Hematopoietic multipotent progenitor cell treated with erythropoietin and hydrocortisone succinate and interleukin-3 and kit ligand, for 15 days (in vitro differentiated cells): ENCODE measurements at places on chromosomes 3 and 15.

- no peak for DNase-seq
Measured at GRCh38 chr3:45345846-45346580, 42.4 kb upstream of the LARS2 start.

GRCh38 chr3:10516544-10517452, 11.4 kb upstream of the ATP2B2 start:
- no peak for DNase-seq

DNA sequence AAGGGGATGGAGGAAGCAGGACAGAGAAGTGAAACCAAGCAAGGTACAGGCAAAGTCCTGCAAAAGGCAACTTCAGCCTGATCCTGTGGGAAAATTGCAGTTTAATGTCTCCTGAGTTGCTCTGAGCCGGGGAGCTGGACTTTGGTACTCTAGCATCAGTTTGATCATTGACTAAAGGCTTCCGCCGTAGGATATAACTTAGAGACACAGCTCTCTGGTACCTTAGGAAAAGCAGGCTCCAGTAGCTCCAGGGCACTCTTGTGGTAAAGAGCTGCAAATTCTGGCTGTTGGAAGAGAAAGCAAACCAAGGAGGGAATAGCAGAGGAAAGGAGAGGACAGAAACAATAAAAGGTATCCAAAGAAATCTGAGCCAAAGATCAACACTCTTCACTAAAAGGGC, 521.1 kb downstream of the PLOD2 start:
- DNase-seq = no peak

- DNase-seq = no peak
Measured at GRCh38 chr3:136836511-136837156, 17.7 kb downstream of the SLC35G2 start.

DNA sequence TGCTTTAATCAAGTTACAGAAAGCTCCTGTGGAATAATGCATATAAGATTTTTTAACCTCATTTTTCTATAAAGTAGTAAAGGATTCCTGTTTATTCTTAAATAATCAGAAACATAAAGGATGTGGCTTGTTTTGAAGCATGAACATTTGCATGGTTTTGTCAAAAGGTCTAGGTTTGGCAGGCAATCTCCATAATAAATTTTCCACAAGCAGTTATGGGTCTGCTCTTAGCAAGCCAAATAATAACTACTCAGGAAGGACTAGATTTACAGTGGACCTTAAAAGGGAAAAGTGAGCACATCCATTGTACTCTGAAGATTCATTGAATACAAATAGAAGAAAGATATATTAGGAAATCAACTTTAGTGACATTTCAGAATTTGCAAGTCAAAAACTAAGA, 407.3 kb upstream of the CBLB start:
- no peak for DNase-seq

DNA sequence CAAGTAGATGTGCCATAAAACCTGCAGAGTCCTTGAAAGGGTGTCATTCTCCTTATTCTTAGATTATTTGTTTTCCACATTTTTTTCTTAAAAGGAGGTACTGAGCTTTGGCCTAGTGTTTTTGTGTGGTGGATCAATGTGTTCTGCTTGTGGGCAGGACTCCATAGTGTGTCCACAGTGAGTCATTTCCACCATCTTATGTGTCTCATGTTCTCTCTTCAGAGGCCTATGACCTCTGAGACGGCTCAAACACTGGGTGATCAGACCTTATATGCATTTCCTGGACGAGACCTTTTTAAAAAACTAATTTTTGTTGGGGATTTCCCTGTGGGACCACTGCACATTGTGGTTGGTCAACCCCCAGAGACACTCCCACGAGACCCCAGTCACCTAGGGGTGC, 93.4 kb downstream of the CHCHD4 start:
- DNase-seq = no peak

DNA sequence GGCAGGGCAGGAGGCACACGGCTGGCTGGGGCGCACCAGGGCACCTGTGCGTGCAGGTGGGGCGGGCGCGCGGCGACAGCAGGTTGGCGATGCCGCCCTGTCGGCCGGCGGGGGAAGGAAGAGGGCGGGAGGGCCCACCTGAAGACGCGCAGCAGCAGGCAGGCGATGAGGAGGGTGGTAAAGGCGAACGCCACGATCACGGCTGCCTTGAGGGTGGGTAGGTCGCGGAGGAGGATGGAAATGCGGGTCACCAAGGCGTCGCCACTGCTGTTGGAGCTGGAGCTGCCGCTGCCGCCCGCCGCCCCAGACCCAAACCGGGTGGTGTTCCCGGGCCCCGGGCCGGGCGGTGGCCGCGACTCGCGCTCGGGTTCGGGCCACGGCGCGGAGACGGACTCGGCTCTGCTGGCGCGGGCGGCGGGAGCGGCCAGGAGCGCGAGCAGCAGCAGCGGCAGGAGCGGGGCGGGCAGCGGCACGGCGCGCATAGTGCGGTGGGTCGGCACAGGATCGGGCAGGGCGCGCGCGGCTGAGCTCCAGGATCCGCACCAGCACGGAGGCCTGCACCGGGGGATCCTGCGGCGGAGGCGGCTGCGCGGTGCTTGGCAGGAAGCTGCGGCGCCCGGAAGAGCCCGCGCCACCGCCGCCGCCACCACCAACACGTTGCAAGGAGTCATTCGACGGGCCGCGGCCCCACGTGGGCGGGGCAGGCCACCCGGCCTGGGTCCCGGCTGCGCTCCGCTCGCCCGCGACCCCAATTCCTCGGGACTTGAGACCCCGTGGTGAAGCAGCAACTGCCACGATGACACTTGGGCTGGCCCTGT, at the start of gene FAM174B:
Gene FAM174B (minus strand): TSS at position 598 of the 818 bp plus-strand sequence.
- no peak for DNase-seq

- no peak for DNase-seq
Measured at GRCh38 chr3:88534534-88534933, 384.8 kb downstream of the C3orf38 start.

GRCh38 chr3:148643389-148643840, 54.3 kb upstream of the AGTR1 start:
- no peak for DNase-seq

GRCh38 chr3:179376474-179376873, 29.0 kb downstream of the MFN1 start:
- peak; percentile 22 for DNase-seq

DNA sequence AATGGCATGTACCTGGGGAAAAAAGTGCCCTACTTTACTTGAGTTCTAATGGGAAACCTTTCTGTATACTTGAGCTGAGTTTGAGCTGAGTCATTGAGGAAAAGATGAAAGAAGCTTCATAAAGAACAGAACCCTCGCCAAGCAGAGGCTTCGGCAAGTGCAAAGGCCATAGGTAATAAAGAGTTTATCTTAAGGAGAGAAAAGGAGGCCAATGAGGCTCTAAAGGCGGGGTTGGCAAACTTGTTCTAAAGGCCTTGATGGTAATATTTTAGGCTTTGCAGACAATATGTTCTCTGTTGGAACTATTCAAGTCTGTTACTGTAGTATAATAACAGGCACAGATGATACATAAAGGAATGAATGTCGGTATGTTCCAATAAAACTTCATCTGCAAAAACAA, 17.6 kb upstream of the TRAT1 start:
- DNase-seq = no peak

GRCh38 chr3:149395107-149396089, 17.9 kb upstream of the TM4SF1 start:
- DNase-seq = no peak

- peak; percentile 21 for DNase-seq
Measured at GRCh38 chr3:188241072-188241471, 87.1 kb downstream of the LPP start.

DNA sequence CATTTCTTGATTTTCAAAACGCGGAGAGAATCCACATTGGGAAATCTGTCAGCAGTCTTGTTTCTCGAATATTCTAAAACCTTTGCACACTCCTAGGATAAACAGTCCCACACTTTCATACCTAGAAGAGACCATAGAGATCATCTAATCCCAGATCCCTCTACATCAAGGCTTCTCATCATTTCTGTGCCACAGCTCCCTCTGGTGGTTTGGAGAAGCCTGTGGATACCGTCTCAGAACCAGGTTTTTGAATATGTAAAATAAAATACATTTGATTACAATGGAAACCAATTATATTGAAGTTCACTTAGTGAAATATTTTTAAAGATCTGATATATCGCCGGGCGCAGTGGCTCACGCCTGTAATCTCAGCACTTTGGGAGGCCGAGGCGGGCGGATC, 211.9 kb upstream of the GOLGA6L4 start:
- peak; percentile 15 for DNase-seq

GRCh38 chr3:30693470-30694120, 87.2 kb downstream of the TGFBR2 start:
- peak; percentile 60 for DNase-seq

DNA sequence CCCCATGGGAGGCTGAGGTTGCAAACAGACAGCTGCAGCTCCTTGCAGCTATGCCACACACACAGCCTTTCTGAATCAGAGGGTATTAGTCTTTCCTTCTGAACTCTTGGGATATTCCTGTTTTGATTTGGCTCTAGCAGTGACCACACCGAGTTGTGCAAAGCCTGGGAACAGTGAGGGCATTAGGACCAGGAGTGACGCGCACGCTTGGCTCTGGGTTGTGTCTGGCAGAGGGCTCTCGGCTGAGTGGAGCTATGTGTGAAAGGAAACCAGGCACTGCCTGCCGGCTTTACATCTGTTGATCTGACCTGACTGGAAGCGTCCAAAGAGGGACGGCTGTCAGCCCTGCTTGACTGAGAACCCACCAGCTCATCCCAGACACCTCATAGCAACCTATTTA, at the start of gene GALNT15:
Gene GALNT15 (plus strand): TSS at position 292 of the 400 bp plus-strand sequence. CDS start 472 bp downstream, outside the sequence.
- DNase-seq = no peak

GRCh38 chr3:86774082-86774691, 216.8 kb downstream of the VGLL3 start:
- DNase-seq = no peak

DNA sequence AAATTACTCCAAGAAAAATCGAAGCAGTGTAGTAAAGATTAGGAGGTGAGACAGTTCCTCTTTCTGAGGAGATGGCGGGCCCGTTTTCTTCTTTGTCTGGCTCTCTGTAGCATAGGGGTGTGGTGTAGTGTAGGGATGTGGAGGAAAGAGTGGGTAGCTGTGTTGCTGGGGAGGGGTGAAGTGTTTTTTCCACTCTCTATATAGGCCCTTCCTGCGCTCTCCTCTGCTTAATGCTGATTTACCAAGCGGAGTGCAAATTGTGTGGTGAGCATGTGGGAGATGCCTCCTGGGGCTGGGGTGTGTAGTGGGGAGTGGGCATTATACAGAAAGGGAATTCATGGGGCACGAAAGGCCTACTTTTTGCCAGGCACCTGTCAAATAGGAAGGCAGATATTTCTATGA, 94.9 kb downstream of the ST6GAL1 start:
- no peak for DNase-seq

DNA sequence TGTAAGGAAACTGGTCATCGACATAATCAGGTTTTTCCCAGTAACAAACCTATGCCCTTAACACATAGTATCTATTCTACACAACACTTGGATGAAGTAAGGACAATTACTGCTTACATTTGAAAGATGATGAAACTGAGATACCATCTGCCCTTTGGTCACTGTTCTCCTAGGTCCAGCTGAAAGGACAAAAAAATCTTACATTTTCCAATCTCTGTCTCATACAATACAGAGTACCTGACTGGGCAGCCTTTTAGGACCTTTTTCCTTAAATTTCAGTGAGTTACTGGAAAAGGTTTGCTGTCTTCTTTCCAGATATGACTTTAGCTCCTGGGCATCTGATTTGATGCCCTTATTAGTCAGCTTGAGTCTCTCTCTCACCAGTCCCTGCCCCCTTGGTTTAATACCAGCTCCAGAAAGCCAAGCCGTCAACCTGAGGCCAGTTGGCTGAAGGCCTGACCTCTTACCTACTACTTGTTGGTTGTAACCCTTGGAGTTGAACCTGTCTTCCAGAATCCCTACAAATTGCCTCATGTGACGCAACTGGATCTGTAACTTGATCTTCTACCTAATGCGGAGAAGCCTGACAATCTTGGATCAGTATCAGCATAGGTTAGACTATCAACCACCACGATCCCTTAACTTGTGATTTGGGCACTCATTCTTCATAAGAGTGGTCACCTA, 355.3 kb upstream of the ZNF385D start:
- DNase-seq = no peak

- peak; percentile 60 for DNase-seq
Measured at GRCh38 chr15:78739996-78740903, 71.0 kb downstream of the ADAMTS7 start.

GRCh38 chr15:63156086-63156710, 1.1 kb downstream of the RPS27L start:
- DNase-seq = peak; percentile 25

DNA sequence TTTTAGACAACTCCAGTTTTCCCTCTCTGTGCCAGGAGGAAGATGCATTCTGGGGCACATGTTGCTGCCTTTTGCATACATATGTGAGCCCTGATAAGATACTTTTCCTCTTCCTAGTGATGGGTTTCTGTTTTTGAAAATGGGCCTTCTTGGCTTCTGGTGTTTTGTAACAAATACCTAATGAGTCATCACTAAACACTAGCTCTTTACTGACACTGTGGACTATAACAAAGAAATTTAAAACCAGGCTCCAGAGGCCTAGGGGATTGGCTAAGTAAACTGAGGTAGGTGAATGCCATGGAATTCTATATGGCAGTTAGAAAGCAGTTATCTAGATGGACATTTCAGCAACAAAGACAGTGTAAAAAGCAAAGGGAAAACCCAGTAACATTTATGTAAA, 93.4 kb upstream of the NR2E3 start:
- no peak for DNase-seq

- no peak for DNase-seq
Measured at GRCh38 chr15:93861956-93862741, 369.2 kb upstream of the MCTP2 start.

- DNase-seq = no peak
Measured at GRCh38 chr3:72721683-72722381, 126.4 kb downstream of the SHQ1 start.

GRCh38 chr3:54733106-54734006, 194.5 kb downstream of the LRTM1 start:
- DNase-seq = no peak

GRCh38 chr3:115588201-115589115, 34.9 kb upstream of the GAP43 start:
- no peak for DNase-seq

DNA sequence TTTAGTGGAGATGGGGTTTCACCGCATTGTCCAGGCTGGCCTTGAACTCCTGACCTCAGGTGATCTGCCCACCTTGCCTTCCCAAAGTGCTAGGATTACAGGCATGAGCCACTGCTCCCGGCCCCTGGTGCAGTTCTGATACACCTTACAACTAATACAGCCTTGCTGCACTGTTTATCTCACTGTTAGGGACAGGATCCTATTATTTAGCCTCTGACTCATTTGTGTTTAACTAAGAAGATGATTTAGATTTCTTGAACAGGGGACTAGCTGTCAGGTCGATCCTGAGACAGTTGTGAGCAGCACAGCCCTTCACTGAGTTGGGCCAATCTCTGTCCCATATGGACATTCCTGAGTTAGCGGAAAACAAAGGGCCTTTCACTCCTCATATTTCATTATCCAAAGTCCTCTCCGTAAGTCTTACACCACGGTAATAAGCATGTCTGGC, 19.2 kb downstream of the GYG1 start:
- DNase-seq = no peak
